Forelimb muscle (tissue), 1 donor: ENCODE measurements at places on chromosomes 7 and 10. TPM values are rescaled to one million over a fixed set of nuclear protein-coding genes. Genes with fewer than 3 reads are reported as not detected.

Gene SUPV3L1
- 30.0 TPM for polyA plus RNA-seq

Gene SPDYE2
- polyA plus RNA-seq, result 7.4 TPM

Gene MMD2
- polyA plus RNA-seq, result not detected

Gene NRCAM
- 34.9 TPM for polyA plus RNA-seq

Gene SH2D4B
- polyA plus RNA-seq, result not detected

Gene TMEM178B
- polyA plus RNA-seq, result 0.43 TPM

Gene PNLIPRP3
- polyA plus RNA-seq, result not detected
